ENCODE measurements at places on chromosomes 6 and 20.

DNA sequence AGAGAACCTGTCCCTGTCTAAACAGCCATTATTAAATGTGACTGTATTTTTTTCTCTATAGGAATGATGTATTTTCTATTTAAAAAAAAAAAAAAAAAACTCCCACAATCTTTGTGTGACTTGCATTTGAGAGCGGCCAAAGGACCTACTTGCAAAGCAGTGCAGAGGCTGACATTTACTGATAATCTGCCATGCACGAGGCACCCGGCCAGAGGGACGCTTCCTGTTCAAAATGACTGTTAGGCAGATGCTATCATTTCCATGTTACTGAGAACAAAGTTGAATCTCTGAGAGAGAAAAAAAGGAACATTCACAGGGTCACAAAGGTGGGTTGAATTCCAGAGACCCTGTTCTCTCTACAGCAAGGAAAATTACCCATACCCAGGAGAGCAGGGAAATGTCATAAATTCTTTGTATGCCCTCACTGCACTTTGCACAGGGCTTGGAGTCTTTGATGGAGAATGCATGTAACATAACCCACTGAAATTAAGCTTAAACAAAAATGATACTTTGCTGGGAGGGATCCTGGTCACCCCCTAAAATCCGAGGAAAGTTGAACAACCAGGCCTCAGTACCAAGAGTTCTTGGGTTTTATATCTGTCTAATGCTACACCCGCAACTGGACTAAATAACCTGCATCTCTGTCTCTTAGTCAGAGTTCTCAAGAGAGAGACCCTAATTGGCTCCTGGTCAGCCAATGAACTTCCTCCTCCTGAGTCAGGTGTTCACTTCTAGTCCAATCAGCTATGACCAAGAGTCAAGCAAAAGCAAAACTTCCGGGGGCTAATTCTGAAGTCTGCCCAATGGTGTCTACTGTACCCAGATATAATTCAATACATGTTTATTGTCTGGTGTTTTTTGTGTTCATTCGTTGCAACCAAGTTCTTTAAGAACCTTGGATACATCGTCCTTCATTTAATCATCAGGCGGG lies 61.2 kb downstream of the GCLC start:
- DNase-seq, result no peak

- DNase-seq, result no peak
Measured at GRCh38 chr6:166724576-166724975, 97.5 kb upstream of the RPS6KA2 start.

- DNase-seq, result no peak
Measured at GRCh38 chr6:167567142-167568033, 242.5 kb downstream of the TTLL2 start.

GRCh38 chr6:84643778-84644177 lies 120.6 kb downstream of the TBX18 start:
- no peak for DNase-seq

DNA sequence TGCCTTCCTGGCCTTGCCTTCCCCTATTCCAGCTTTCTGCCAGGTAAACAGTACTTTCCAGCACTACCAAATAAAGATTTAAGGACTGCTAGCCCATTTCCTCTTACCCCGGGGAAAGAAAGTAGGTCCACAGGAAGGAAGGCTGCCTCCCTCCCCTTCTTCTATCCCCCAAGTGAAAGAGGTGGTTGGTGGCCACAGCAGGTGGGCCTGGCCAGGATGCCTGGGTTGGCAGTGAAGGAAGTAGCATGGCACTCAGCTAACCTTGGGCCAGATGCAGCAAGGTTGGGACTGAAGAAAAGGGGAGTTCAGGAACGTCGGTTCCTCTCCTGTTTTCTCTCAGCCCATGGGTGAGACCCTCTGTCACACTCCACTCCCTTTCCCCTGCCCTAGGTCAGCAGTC lies 8.9 kb downstream of the NFKBIL1 start:
- no peak for DNase-seq

DNA sequence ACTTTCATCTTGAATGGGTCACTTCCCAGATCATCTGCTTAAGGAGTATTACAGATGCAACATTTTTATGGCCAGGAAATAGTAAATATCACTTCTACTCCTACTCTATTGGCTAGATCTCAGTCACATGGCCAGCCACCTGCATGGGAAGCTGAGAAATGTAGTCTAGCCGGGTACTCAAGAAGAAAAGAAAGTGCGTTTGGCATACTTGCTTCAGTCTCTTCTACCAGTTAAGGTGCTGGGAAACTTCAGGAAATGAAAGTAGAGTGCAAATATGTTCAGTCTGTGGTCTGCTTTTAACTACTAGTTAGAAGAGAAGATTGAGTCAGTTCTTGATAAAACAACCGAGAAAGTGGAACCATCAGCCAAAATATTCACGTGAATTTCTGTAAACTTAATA lies 129.2 kb downstream of the PDSS2 start:
- DNase-seq, result no peak

- DNase-seq, result no peak
Measured at GRCh38 chr20:43839793-43840199, 74.9 kb upstream of the TOX2 start.

DNA sequence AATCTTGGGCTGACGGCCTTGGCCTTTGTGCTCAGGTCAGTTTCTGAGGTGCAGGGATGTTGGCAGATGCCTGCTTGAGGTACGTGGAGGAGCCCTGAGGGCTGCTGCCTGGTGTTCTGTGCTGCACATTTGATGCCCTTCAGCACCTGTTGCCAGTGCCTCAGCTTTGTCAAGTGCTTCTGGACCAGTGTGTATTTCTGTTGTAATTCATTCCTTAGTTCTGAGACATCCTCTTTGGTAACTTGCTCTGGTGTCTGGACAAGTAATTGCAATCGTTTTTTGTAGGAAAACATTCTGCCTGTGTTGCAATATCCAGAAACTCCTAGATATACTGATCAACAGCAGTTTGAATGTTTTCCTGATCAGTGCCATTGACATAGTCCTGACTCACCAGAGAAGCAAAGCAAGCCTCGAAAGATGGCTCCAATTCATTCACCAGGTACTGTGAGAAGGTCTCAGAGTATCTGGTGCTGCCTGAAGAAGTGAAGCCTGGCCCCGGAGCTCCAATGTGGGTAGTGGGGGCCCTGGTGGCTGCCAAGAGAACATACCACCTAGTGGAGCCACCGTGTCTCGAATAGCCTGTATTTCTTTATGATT lies 26.7 kb downstream of the ZNF337 start:
- no peak for DNase-seq

GRCh38 chr6:20717743-20718142 lies 183.5 kb downstream of the CDKAL1 start:
- no peak for DNase-seq

DNA sequence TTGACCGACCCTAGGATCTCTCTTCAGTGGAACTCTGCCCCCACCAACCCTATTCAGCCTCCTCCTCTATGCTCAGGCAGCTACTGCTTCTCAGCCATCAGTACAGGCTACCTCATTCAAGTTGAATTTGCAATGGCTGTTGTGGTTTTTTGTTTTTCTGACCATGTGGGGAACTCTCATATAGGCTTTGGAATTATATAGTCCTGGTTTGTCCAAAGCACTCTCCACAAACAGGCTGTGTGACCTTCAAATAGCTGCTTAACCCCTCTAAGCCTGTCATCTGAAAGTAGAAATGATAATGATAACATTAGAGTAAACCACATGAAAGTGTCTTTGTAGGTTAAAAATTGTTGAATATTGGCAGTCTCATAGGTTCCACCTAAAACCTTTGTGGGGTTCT lies 80.3 kb downstream of the UNC5CL start:
- DNase-seq, result no peak

- DNase-seq, result no peak
Measured at GRCh38 chr6:75524322-75524972, 30.8 kb upstream of the FILIP1 start.
